Cerebellar cortex (tissue), 1 donor: ENCODE measurements at places on chromosomes 12 and 14.
A peak's percentile ranks its signal among the peaks of the same experiment; 100 is the strongest.

GRCh38 chr12:76383988-76384387 lies 35.8 kb upstream of the BBS10 start:
- DNase-seq, result no peak

GRCh38 chr12:59494617-59495016 lies 101.2 kb upstream of the SLC16A7 start:
- no peak for DNase-seq

DNA sequence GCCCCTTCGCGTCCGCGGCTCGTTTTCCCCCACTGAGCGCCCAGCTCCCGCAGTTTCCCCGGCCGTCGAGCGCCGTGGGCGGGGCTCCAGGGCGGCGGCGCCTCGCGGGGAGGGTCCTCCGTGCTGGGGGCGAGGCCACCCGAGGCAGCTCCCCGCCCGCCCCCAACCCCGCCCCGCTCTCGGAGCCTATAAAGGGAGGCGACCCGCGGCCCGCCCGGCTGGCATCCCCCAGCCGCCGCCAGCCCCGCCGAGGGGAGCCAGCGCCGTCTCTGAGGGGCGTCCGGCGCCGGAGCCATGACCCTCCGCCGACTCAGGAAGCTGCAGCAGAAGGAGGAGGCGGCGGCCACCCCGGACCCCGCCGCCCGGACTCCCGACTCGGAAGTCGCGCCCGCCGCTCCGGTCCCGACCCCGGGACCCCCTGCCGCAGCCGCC lies at the start of gene TAMALIN:
TSS of gene TAMALIN (plus strand) at position 221 of the 432 bp plus-strand sequence. CDS start at position 295, 74 bp downstream.
- no peak for DNase-seq

DNA sequence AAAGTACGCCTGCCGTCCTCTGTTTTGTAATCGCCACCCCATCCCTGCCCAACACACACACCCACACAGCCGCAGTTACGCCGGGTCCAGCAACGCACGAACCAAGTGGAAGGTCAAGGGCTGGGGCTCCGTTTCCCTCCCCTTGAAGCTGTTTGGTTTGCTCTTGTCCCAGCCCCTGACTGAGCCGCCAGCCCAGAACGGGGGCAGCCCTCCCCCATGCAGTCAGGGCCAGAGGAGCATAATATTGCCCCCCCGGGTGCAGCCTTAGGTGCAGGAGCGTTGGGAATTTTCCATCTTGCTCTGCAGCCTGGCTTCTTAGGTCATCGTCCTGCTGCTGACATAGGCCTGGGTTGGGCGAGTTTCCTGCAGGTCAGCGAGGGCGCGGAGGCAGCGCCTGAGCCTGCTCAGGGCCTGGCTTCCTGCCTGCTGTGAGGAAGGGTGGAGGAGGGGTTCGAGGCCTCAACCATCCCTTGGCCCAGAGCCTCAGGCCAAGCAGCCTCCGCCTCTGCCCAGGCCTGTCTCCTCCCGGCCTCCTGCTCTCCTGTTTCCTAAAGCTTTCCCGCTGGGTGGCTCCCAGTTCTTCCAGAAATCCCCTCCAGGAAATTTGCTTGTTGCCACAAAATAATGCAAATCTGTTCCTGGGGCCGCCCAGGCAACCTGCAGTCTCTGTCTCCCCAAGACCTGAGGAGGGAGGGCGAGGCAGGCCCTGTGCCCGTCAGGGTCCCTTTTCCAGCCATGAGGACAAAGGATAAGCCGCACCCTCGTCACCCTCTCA lies 44.5 kb downstream of the PSMA6 start:
- DNase-seq, result no peak

- DNase-seq, result no peak
Observed at GRCh38 chr12:56931474-56931978, 2.7 kb downstream of the SDR9C7 start.

GRCh38 chr12:52123487-52124186 lies 44.1 kb downstream of the SMIM41 start:
- no peak for DNase-seq

- DNase-seq, result no peak
Observed at GRCh38 chr12:106753526-106753925, 21.0 kb upstream of the RIC8B start.

DNA sequence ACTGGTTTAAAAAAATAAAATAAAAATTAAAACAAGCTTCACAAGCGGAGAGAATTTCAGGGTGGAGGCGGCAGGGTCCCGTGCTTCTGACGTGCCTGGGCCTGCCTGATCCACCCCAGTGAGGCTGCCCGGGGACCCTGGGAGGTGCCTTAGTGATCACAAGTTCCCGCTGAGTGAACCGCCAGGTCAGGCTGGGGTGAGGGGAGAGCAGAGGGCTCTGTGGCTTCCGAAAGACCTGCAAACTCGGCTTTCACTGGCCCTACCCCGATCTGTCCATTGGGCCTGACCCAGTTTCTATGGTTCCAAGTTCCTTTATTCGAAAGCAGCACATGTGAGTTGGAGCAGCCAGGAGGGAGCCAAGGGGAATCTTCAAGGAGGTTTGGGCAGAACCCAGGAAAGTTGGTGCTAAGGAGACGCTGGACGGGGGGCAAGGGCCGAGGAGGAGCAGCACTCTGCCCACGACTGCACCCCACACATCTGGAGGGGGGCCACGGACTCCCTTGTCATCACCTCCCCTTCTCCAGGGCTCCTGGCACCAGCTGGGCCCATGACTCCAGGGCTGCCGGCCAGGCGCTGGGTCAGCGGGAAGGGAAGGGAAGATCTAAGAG lies 12.9 kb downstream of the MMP14 start:
- DNase-seq, result peak; percentile 67

DNA sequence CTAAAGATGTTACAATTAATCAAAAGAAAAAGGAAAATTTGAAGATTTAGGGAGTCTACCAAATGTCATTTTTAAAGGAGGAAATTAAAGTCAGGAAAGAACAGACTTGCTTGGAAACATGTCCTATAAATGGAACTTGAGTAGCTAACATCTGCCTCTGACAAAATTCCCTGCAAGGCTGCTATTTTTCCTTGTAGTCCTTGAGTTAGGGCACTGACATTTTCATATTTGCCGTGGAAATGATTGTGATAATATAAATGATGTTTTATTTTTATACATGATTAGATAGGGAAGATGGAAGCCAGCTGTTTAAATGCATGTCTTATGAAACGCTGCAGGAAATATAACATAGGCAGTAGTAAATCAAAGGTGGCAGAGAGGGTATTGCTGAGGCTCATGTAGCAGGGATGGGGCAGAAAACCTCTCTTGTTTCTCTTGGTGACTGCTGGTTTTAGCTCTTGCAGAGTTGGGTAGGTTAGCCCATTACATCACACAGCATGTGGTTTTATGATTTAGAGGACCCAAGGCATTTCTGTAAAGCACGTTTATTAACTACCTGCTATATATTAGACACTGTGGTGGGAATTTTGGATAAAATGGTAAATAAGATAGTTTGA lies 21.7 kb downstream of the NUBPL start:
- no peak for DNase-seq

GRCh38 chr12:90151491-90152015 lies 442.9 kb upstream of the ATP2B1 start:
- no peak for DNase-seq

DNA sequence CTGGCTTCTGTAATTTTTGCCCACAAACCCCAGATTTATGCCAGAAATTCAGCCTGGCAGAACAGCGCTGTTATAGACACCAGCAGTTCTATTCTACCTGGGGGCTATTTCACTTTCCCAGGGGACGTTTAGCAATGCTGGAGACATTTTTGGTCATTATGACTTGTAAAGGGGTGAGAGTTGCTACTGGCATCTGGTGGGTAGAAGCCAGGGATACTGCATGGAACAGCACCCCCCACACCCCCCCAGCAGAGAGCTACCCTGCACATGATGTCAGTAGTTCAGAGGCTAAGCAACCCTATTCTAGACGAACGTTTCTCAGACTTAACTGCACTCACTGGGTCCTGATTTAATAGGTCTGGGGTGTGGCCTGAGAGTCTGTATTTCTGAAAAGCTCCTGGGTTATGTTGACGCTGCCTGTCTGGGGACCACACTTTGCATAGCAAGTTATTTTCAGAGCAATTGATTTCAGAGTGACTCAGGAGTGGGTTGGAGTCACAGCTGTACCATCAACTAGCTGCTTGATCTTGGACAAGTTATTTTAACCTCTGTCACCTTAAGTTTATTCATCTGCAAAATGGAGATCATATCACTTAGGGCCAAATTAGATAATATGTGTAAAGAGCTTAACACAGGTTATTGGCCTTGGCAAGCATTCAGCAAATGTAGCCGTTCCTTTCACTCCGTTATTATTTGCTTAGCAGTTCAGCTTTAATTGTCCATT lies 48.5 kb downstream of the CHST11 start:
- no peak for DNase-seq

DNA sequence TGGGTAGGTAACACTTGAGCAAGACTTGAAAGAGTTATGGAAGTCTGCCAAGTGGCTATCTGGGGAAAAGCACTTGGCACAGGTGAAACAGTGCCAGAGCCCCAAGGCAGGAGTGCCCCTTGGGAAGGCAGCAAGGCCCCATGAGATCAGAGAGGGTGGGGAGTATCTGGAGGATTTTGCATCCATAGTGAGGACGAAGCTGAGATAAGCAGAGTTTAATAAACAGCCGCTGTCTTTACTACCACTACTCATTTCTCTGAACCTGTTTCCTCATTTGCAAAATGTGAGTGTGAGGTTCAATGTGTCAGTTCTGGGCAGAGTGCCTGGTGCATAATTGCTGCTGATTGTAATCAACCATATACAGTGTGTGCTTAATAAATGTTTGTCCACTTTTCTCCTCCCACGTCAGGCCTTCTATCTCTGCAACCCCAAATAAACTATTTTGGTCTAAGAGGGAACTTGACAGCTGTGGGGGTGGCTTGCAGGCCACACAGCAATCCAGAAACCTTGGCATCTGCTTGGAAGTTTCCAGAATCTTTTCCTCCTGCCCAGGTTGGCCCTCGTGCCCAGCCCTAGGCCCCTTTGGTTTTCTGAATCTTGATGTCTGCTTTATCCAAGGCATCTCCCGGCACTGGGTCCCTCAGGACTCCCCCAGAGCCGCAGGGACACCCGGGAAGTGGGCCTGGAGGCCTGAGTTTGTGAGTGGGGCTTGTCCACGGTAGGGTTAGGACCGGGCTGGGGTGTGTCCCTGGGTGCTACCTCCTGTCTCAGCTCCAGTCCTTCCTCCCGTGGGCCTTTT lies 4.5 kb downstream of the ABCB9 start:
- DNase-seq, result no peak

DNA sequence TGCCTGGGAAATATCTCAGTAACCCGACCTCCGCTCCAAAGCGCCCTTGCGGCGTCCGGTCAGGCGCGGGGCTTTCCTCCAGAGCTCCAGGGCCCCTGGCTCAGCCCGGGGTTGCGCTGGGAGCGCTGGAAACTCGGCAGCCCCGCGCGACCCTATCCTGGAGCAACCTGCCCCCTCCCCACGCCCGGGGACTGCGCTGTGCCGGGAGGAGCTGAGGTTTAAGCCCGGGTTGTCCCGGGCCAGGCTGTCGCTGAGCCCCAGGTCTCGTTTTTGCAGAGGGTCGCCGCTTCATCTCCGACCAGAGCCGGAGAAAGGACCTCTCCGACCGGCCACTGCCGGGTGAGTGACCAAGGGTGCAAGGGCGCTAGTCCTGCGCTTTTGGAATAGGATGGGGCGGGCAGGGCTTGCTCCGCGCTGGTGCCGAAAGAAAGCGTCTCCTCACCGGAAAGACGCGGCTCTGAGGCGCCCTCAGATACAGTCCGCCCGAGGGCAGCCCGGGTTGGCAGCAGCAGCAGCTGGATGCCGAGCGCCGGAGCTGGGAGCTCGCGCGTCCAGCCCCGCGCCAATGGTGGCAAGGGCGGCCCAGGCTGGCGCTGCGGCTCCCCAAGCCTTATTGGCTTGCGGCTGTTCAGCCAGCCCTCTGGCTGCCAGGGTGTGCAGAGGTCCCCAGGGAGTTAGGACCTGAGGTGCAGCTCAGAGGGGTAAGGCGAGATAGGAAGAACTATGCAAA lies 1.5 kb downstream of the SPX start:
- peak; percentile 11 for DNase-seq

GRCh38 chr12:132597333-132598316 lies 12.8 kb downstream of the LRCOL1 start:
- peak; percentile 34 for DNase-seq

DNA sequence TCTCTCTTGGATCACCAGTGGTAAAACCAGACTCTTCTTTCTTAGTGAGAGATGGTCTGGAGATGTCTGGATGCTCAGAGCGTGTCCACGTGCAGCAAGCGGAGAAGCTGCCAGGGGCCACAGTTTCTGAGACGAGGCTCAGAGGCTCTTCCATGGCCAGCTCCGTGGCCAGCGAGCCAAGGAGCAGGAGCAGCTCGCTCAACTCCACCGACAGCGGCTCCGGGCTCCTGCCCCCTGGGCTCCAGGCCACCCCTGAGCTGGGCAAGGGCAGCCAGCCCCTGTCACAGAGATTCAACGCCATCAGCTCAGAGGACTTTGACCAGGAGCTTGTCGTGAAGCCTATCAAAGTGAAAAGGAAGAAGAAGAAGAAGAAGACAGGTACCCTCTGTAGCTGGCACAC lies 69.0 kb downstream of the TECPR2 start:
- DNase-seq, result no peak

- DNase-seq, result no peak
Observed at GRCh38 chr14:88016768-88017167, 11.8 kb downstream of the GPR65 start.

GRCh38 chr12:125544960-125545359 lies 479.7 kb downstream of the AACS start:
- no peak for DNase-seq
